ENCODE measurements at places on chromosomes 1 and 21.

GRCh38 chr1:26950602-26951001, 9.7 kb downstream of the KDF1 start:
- no peak for DNase-seq

- no peak for DNase-seq
These were observed 14.4 kb downstream of the AGO3 start for GRCh38 chr1:35945327-35945726.

DNA sequence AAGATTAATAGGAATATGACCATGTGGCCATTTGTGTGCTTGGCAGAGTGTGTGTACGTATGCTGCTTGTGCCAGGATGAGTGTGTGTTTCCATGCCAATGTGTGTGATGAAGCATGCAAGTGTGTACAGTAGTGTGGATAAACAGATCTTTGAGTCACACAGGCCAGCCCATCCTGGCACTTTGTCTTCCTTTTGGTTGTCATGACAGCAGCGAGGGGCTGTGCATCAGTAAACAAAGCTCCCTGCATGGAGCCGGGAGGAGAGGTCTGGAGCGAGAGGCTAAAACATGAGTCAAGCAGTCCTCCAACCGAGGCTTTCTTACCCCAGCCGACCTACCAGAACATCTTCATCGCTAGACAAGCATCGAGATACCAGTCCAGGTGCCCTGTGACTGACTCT, 221.2 kb downstream of the CACNA1E start:
- DNase-seq: peak; percentile 58

- no peak for DNase-seq
These were observed 449.1 kb upstream of the KAZN start for GRCh38 chr1:14149431-14149830.

DNA sequence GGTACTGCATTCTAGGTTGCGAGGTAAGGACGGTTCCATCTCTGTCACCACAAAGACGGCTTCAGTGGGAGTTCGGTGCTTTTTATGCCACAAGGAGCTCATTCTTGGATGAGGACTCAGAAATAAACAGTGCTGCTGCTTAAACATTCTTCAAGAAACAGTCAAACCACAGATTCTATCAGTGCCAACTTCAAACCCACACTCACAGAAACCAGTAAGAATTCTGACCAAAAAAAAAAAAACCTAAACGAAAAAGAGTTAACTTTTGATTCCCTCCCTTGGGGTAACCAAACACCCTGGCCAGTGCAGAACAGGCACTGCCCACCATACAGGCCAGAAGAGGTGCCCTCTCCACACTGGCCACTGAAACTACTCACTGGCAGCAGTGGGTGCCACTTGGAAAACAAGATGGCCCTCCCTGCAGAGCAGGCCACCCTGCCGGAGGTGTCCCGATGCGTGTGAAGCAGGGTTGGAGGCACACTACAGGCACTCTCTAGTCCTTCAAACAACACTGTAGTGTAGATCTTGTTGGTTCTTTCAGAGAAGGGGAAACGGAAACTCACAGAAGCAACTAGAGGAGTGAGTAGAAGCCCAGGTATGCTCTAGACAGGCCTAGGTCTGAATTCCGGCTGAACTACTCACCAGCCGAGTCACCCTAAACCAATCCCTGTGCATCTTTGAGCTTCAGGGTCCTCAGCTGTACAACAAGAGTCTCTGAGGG, 87.3 kb upstream of the TLR5 start:
- DNase-seq: no peak

- no peak for DNase-seq
These were observed 9.0 kb downstream of the NSL1 start for GRCh38 chr1:212782422-212783154.

- no peak for DNase-seq
These were observed 26.7 kb upstream of the MYOCOS start for GRCh38 chr1:171595324-171595723.

DNA sequence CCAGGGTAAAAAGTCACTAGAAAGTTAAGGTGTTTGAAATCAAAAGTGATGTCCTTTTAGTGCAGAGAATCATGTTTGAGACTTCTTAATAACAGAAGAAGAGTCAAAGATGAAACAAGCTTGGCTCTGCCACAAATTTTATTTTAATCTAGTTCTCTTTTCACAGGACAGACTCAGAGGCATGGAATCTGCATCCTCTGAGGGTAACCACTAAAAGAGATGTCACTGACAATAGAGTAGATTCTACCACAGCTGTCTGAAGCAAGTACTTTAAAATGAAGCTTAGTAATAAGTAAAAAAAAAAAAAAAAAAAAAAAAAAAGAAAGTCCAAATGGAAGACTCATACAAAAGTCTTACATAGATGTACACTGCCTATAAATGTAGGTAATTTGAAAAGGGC, 519.7 kb upstream of the PRMT6 start:
- DNase-seq: no peak

GRCh38 chr1:82099170-82099569, 298.4 kb downstream of the ADGRL2 start:
- no peak for DNase-seq

DNA sequence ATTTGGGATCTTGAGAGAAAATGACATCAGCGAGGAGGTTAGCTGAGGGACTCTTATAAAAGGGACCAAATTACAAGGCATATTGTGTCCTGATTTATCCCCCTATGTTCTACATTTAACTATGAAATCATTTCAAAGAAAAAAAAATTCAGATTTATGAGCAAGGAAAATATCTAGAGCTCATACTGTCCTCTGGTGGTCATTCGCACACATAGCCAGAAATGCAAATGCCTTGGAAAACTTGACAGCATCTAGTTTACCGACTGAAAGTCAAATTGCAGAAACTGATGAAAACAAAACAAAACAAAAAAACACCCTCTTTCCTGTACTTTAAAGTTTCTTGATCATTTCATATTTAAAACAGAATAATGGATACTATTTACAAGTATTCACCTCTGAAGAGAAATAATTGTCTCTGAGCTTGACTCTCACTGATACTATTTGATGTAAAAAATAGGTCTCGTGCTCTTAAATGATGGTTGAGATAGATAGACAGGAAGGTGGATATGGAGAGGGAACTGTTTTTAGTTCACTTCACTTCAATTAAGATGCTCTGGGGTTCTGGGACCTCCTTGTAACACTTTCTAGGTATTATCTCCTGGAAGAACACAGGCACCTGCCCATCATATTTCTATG, 253.8 kb downstream of the PCP4 start:
- DNase-seq: peak; percentile 45

DNA sequence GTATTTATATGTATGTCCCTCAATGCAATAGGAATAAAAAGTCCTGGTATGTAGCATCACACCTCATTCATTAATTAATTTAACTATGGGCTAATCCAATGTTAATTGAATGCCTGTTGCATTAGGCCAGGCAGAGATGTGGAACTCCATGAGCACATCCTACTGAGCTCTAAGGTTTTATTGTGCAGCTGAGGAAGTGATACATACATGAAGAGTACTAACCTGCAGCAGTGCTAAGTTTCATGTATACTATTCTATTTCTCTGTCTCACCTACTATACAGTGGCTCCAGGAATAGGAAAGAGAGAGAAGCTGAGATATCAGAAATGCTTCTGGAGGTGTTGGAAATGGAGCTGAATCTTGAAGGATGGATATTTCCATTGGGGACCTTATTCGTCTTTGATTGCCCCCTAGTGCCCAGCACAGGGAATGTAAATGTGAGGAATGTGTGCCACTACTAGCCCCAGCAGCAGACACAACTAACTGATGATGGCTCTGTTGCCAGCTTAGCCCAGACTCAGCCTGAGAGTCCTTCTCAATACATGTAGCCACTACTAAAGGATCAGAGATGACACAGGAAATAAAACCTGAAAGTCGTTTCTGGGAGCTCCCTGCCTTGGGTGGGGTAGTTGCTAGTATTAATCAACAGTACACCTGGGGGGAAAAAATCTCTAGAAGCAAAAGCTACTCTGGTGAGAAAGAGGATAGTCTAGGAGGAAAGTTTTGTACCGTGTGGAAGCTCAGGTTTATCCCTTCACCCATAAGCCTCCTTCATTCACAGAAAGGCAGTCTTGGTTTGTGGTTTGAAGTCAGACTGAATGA, 173.3 kb upstream of the FOXD3 start:
- DNase-seq: peak; percentile 18

GRCh38 chr1:10754568-10755329, 41.7 kb downstream of the CASZ1 start:
- DNase-seq: peak; percentile 67

- no peak for DNase-seq
These were observed 5.3 kb downstream of the DAP3 start for GRCh38 chr1:155694167-155694566.

DNA sequence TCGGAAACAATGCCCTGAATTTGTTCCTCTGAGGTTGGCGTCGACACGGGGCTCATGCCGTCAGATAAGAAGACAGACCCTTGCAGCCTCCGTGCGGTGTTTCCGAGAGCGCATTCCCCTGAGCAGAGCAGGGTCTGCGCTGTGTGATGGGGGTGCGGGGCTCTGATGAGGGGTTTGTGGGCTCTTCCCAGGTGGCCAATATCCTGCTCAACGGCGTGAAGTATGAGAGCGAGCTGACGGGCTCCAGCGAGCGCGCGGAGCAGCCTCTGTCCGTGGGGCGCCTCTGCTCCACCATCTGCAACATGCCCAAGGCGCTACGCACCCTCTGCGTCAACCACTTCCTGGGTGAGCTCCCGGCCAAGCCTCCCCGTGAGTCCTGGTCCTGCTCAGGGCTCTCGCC, 17.3 kb downstream of the SLC45A1 start:
- no peak for DNase-seq

- DNase-seq: no peak
These were observed 89.1 kb downstream of the ITSN1 start for GRCh38 chr21:33731447-33731846.

- no peak for DNase-seq
These were observed 129.8 kb upstream of the SAMSN1 start for GRCh38 chr21:14675774-14676530.

- no peak for DNase-seq
These were observed 16.9 kb upstream of the COL11A1 start for GRCh38 chr1:103125219-103125618.

- no peak for DNase-seq
These were observed 1.7 kb downstream of the HHAT start for GRCh38 chr1:210330279-210330866.

- DNase-seq: peak; percentile 83
These were observed 86.3 kb downstream of the VWA5B1 start for GRCh38 chr1:20376880-20377494.

GRCh38 chr1:236895665-236896387, 100.7 kb downstream of the MTR start:
- peak; percentile 35 for DNase-seq

GRCh38 chr1:231594123-231594522, 32.5 kb upstream of the DISC1 start:
- no peak for DNase-seq

GRCh38 chr1:235995511-235995910, 69.4 kb downstream of the NID1 start:
- DNase-seq: no peak

DNA sequence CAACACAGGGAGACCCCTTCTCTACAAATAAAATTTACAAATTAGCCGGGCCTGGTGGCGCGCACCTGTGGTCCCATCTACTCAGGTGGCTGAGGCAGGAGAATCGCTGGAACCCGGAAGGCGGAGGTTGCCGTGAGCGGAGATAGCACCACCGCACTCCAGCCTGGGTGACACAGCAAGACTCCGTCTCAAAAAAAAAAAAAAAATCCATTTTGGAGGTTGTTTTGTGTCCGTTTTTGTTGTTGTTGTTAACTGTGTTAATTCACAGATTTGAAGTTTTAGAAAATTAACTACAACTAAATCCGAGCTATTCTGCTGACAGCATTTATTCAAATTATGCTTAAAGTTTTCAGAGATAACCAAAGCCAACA, 618 bp downstream of the CLCC1 start:
- DNase-seq: no peak

- no peak for DNase-seq
These were observed 1.7 kb upstream of the KRTAP7-1 start for GRCh38 chr21:30831194-30831765.

All from retina (tissue), 1 donor.